ENCODE measurements at places on chromosomes 4 and X.

DNA sequence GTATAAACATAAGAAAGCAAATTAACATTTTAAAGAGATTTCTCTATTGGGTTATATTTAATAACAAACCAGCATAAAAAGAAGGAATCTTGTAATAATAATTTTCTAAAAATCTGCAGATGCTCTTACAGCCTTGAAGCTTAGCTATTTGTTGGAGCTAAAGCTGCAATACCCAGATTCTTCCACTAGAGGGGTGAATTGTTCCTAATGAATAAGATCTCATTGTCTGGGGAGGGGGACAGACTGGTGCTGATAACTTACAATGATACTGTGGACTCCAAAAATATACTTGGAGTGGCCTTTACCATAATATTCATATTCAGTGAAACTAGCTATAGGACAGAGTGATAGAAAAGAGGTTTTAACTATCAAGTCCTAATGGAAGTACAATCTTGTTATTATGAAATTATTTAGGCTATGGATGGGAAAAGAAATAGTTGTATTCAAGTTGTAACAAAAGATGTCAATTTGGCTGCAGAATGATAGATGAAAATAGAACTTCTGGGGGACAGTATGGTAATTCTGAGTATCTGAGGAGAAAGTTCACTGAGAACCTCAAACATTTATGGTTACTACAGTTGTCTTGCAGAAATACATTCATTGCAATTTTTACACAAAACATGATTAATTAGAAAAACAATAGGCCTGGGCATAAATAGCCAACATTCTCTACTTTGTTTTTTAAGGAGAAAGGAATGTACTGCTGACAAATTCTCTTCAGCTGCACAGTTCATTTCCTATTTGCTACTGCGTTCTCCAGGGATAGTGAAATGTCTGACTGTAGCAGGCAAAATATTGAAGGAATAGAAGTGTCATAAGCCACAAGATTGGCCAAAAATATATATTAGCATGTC lies 443.3 kb downstream of the GBA3 start:
- no peak for DNase-seq

DNA sequence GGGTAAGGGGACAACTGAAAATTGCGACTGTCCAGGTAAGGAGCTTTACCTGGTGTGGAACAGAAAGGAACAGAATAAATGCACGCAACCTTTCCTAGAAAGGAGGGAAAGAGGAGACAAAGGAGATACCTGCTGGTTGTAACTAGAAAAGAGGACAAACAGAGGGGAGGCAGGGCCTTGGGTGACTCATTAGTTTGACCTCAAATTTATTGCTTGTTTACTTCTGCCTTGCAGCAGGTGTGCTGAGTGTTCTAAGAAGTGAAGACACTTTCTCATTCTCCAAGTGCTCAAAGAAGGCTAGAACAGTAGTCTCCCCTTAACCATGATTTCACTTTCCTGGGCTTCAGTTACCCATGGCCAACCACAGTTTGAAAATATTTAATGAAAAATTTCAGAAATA lies 123.1 kb upstream of the BOD1L1 start:
- DNase-seq, result no peak

DNA sequence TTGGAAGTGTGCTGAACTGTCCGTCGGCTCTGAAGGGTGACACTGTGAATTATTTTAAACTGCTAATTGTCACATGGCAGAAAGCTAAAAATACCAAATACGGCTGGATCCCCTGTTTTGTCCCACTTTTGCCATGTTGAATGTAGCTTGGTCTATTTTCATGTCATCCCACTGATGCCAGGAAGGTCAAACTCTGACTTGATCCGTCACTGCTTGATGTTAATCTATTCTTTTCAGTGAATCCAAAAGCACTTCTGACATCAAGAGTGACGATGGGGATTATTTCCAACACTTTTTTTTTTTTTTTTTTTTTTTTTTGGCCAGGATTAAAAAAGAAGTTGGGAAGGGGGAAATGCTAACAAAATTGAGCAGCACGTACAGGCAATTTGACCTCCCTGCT lies 734.6 kb upstream of the TENM3 start:
- no peak for DNase-seq

DNA sequence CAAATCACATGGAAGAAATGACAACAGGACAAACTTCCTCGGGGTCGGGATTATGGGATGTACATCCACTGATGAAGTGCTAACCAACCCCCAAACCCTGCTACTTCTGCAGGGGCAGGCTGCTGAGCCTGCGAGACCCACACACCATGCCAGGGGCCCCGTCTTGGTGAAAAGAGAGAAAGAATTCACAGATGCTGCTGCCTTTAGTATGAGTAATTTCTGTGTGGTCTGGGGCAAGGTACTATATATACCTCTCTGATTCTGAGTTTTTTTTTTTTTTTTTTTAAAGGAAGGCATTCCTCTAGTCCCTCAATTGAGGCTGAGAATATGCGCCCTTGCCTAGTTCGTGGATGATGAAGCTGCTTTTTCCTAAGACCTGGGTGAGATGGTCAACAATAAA lies 24.8 kb downstream of the PDHA1 start:
- DNase-seq, result no peak

DNA sequence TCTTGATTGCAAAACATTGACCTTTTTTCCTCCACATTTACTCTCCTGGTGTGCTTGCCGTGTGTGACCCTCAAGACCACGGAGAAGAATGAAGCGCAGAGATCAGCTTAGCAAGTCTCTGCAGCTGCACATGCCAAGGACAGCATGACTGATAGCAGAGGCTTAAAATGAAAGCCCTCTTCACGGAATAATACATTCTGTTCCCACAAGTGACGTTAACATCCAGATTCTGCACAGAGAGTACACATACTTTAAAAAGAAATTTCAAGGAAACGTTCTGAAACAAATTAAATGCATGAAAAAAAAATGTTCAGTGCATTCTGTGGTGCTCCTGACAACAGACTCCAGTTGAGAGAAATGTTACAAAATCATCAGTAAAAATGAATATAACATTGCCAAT lies 60.9 kb downstream of the SLC7A11 start:
- DNase-seq, result no peak

DNA sequence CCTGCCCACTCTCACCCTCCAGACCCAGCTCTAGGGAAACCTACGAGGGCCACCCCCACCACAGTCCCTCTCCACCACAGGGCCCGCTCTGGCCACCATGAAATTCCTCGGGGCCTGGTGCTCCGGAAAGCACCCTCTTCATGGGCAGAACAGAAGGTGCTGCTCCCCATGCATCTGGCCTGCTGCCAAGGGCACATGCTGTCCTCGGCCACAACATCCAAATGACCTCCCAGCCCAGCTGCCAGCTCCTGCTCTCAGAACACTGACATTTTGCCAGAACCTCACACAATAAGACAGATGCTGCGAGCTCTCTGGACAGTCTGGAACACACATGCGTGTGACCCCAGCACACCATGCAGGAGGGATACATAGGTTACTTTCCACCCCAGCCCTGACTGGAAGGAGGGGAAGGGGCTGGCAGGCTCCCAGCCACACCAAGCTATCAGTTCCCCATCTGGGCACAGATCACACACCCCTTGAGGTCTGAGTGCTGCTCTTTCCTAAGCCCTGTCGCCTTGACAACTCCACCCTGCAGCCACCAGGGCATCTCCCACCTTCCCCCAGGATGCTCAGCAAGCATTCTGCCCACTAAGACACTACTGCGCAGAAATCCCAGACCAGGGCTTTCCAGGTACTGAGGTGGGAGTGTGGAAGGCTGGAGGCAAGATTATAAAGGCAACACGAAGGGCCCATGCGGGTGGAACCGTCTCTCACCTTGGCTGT lies 5.8 kb downstream of the CCNQ start:
- no peak for DNase-seq

DNA sequence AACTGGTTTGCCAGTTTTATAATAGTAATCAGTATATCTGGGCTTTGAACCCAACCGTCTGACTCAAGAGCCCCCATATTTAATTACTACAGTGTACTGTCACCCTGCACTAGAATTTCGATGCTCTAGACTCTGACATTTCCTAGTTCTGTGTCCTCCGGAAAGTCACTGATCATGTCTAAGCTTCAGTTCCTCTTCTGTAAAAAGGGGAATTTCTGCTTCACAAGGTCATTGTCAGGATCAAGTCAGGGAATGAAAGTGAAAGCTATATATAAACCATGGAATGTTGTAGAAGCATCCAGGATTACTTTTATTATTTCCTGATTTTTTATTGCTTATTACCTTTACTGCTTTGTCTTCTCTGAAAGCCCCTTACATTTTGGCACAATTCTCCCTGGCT lies 4.0 kb upstream of the KCNIP4 start:
- no peak for DNase-seq

DNA sequence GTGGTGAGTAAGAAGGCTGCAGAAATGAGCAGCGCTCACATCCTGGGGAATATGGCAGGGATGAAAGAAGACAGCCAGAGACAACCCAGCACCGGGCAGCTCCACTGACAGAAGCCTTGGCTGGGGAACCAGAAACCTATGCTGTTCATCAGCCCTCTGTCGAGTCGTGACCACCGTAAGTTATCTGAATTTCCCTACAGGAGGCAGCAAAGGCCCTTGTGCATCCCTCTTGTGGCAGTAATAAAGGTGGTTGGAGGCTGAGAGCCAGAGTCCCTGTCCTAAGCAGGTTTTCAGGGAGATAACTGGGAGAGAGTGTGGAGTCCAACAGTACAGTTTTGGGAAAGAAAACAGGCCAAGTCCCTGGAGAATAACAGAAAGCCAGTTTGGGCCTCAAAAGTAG lies 194.0 kb upstream of the BOD1L1 start:
- DNase-seq, result no peak

- DNase-seq, result no peak
Measured at GRCh38 chr4:75229806-75230570, 284.2 kb downstream of the RCHY1 start.
